ENCODE measurements at places on chromosomes 2 and 18.

GRCh38 chr2:143140864-143141661 is 11.8 kb downstream of the ARHGAP15 start:
- no peaks in the 10 kb centered on the region for H3K27me3 ChIP-seq
- no peak for DNase-seq
- peaks cover 7% of the 10 kb centered on the region for H3K36me3 ChIP-seq

DNA sequence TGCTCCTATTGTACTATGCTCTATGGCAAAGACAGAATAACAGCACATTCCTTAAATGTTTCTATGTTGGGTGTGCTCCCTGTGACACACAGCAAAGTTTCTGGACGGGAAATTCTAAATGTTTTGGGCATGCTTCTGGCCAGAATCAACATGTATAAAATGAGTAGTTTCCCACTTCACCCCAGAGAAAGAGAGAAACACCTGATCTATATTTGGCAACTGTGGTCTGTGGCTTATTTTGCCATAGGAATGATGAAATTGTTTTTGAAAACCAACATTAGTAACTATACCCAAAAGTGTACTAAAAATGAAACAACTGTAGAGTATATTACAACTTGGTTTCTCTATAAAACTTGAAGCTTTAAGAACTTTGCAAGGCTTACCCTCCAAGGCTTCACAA is 89.1 kb downstream of the RAD51AP2 start:
- H3K4me1 ChIP-seq, result no peaks in the 10 kb centered on the region
- H3K27me3 ChIP-seq, result no peaks in the 10 kb centered on the region
- no peak overlapping the region for H3K27ac ChIP-seq
- no peak overlapping the region for H3K4me3 ChIP-seq
- no peak for DNase-seq
- no peaks in the 10 kb centered on the region for H3K36me3 ChIP-seq

GRCh38 chr18:28468901-28469300 is 292.0 kb upstream of the CDH2 start:
- no peak for DNase-seq

- H3K4me1 ChIP-seq, result peaks cover 22% of the 10 kb centered on the region
- H3K27me3 ChIP-seq, result peaks cover 2% of the 10 kb centered on the region
- no peak for DNase-seq
- no peak overlapping the region for H3K4me3 ChIP-seq
- peaks cover 4% of the 10 kb centered on the region for H3K36me3 ChIP-seq
These were observed 129.7 kb upstream of the TTC39C start for GRCh38 chr18:23884681-23885375.

DNA sequence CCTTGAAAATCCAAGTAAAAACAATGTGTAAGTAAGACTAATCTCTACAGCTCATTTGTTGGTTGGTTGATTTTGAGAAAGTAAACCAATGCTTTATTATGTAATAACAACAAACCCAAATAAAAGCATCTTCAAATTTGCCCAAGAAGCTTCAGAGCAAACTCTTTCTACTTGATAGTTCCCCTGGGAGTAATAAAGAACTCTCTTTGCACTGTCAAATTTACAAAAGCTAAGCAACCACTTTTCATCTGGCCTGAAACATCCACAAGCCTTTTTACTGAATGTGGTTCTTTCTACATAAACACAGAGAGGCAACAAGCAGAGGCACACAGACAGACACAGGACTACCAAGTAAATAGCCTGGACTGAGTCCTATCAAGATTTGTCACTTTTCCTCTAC is 28.8 kb upstream of the CACNB4 start:
- no peaks in the 10 kb centered on the region for H3K27me3 ChIP-seq
- peaks cover 2% of the 10 kb centered on the region for H3K36me3 ChIP-seq
- no peak overlapping the region for H3K4me3 ChIP-seq
- peaks cover 5% of the 10 kb centered on the region for H3K4me1 ChIP-seq
- no peak for DNase-seq
- H3K27ac ChIP-seq, result no peak overlapping the region

- DNase-seq, result no peak
- no peak overlapping the region for H3K27ac ChIP-seq
- H3K4me1 ChIP-seq, result no peaks in the 10 kb centered on the region
- H3K27me3 ChIP-seq, result peaks cover 46% of the 10 kb centered on the region
- H3K4me3 ChIP-seq, result no peak overlapping the region
- no peaks in the 10 kb centered on the region for H3K36me3 ChIP-seq
These were observed 104.1 kb downstream of the COPS8 start for GRCh38 chr2:237189799-237190198.

DNA sequence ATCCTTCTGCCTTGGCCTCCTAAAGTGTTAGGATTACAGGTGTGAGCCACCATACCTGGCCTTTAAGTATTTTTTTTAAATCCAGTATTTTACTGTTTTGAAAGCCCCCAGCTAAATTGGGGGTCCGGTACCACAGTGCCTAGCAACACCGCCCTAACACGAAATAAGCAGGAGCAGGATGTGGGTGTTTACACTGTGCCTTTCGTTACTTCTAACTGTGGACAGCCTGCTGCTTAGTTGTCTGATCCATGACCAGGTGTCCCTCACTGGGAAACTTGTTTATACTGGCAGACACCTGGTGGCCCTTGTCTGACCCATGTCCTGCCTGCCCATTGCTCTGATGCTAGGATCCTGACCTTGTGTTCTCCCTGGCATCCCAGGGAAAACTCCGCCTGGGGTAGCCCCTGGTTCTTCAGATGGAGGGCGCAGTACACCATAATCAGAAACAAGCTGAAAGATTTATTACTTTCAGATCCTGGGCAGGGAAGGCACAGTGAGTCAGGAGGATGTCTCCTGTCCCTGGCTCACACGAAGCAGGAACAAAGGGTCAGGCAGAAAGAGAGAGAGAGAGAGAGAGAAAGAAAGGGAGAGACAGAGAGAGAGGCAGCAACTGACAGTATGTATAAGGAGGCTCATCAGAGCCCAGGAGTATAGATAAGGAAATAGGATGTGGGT is 55.7 kb downstream of the NCAPH start:
- peak overlapping the region; percentile 56 for H3K27ac ChIP-seq
- H3K4me3 ChIP-seq, result no peak overlapping the region
- H3K4me1 ChIP-seq, result peaks cover 19% of the 10 kb centered on the region
- H3K27me3 ChIP-seq, result peaks cover 17% of the 10 kb centered on the region
- no peaks in the 10 kb centered on the region for H3K36me3 ChIP-seq

DNA sequence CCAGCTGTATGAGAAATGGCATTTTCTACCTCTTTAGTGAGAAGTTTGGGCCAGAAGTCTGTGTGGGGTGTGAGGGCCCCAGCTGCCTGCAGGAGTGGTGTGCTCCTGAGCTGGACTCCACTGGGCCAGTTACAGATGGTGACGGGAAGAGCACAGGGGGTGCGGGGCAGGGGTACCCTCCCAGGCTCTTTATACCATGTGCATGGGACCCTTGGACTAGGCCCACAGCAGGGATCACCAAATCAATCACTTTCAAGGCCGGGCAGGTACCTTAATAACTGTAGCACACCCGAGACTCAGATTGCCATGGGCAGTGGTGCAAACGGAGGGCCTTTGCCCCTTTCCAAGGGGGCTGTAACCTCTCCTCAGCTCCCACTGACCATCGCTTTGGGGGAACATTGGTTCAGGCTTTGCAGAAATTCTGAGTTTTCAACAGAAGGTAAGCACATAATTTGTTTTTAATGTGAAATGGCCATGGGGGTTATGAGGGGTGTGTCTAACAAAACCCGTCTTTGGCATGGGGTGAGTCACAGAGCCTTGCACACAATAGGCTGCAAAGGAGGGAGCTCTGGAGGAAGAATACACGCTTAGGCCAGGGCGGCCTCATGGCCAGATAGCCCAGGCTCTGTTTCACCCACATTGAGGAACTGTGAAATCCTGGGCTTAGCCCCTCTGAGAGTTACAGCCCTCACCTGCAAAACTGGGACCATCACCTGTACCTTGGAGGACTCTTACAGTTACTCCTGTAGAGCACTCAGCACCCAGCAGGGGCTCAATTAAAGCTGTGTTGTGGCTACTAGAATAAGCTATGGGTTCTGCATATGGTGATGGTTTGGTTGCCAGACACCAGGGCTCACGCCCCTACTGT is 141.0 kb upstream of the BCL2L11 start:
- no peak overlapping the region for H3K4me3 ChIP-seq
- no peaks in the 10 kb centered on the region for H3K36me3 ChIP-seq
- H3K27me3 ChIP-seq, result peaks cover 21% of the 10 kb centered on the region
- no peaks in the 10 kb centered on the region for H3K4me1 ChIP-seq

- H3K4me1 ChIP-seq, result no peaks in the 10 kb centered on the region
- H3K4me3 ChIP-seq, result no peak overlapping the region
- H3K27ac ChIP-seq, result no peak overlapping the region
- DNase-seq, result no peak
- H3K36me3 ChIP-seq, result no peaks in the 10 kb centered on the region
These were observed 42.6 kb downstream of the TTR start for GRCh38 chr18:31634331-31634713.

GRCh38 chr2:188978291-188979081 is 4.3 kb downstream of the COL3A1 start:
- DNase-seq, result no peak
- no peak overlapping the region for H3K27ac ChIP-seq

- DNase-seq, result no peak
- H3K4me3 ChIP-seq, result no peak overlapping the region
- H3K27me3 ChIP-seq, result peaks cover 10% of the 10 kb centered on the region
- H3K36me3 ChIP-seq, result no peaks in the 10 kb centered on the region
- H3K27ac ChIP-seq, result no peak overlapping the region
These were observed 180.3 kb upstream of the BCL2L11 start for GRCh38 chr2:110940376-110940910.

DNA sequence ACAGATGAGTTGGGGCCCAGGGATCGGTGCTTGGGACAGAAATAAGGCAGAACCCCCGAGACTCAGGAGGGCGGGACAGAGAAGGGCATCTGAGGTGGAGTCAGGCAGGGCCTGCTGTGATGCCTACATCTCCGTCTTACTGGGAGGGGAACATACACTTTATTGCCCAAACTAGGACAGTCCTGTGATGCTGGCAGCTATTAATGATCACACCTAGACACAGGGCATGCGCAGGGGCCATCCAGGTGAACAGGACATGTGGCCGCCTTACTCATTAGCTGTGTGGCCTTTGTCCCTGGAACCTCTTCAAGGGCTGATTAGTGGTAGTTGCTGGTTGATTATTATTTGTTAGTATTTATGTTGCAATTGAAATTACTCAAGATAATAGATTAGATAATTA is 33.2 kb downstream of the MLPH start:
- H3K27ac ChIP-seq, result no peak overlapping the region
- no peaks in the 10 kb centered on the region for H3K36me3 ChIP-seq
- H3K27me3 ChIP-seq, result peaks cover 1% of the 10 kb centered on the region
- DNase-seq, result no peak

DNA sequence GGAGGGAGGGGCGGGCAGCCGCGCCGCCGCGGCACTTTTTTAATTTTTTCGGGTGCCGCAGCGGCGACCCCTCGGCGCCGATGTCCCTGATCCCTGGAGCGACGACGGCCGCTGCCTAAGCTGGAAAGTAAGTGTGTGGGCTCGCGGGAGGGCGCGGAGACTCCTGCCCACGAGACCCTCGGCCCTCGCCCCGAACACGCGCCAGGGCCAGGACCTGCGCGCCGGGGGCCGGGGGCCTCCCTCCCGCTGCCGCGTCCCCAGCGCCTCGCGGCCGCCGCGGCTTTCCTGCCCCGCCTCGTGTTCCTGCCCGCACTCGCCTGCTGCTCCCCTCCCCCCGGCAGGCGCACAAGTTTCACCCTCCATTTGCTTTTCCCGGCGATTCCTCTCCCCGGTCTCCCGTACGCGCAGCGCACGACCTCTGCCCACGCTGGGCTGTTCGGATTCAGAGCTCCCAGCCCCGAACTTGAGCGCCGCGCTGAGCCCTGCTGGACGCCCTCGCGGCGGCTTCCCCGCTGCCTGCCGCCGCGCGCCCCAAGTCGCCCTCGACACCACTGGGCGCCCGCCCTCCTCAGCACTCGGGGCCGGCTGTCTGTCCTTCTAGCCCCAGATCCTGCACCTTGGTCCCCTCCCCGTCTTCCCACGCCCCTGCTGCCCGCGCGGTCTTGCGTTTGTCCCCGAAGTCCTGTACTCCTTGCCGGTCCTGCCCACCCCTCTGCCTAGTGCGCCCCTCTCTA is 507 bp downstream of the PKP4 start:
- peaks cover 9% of the 10 kb centered on the region for H3K27me3 ChIP-seq
- no peaks in the 10 kb centered on the region for H3K36me3 ChIP-seq
- peaks cover 24% of the 10 kb centered on the region for H3K4me1 ChIP-seq
- H3K4me3 ChIP-seq, result peak overlapping the region; percentile 97

DNA sequence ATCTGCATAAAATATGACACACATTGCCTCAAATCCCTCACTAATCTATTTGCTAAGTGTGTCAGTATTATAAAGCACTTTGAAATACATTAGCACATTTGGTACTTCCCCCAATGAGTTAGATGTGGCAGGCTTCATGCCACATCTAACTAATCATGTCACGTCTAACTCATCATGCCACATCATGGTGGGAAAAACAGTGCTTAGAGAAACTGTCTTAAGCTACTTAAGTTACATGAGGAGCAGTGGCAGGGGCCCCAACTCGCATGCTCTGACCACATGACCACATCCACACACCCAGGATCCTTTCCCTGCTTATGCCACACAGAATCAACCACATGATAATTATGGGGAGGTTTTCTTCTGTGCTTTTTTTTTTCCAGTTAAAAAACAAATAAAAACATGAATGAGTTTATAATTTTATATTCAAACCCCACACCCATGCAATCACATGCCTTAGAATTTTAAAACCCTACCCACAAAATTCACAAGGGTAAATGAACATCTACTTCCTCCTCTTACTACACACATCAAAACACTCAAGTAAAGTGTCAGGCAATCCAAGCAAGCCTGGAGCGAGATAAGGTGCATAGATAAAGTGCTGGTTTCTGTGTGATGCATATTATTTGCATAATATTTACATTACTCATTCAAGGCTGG is 1.6 kb downstream of the ABCA12 start:
- H3K36me3 ChIP-seq, result peaks cover 2% of the 10 kb centered on the region
- H3K27ac ChIP-seq, result no peak overlapping the region
- peaks cover 33% of the 10 kb centered on the region for H3K27me3 ChIP-seq
- DNase-seq, result no peak
- H3K4me1 ChIP-seq, result no peaks in the 10 kb centered on the region

DNA sequence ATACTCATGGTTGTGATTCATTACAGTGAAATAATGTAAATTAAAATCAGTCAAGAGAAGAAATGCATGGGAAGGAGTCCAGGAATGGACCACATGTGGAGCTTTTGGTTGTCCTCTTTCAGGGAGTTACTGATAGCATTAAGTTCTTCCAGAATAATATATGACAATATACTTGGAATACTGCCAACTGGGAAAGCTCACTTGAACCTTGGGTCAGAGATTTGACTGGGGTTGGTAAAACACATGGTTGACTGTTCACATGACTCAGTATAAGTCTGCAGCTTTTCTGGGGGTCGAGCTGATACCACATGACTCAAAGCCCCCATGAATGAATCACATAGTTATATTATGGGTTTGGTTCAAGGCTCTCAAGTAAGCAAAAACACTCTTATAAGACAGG is 1109.0 kb upstream of the CHAC2 start:
- no peaks in the 10 kb centered on the region for H3K4me1 ChIP-seq
- H3K36me3 ChIP-seq, result no peaks in the 10 kb centered on the region
